Activated CD8-positive, alpha-beta memory T cell treated with anti-CD3 and anti-CD28 coated beads, Interleukin-2, amount 10 ng/mL, durations not matched to agents 7 days and 5 days (primary cell): ENCODE measurements at places on chromosomes 6 and 20. TPM values are rescaled to one million over a fixed set of nuclear protein-coding genes. Genes with fewer than 3 reads are reported as not detected.

Gene CRISP2
- total RNA-seq, result not detected

Gene SYNGAP1
- total RNA-seq, result 24.1 TPM

Gene OXT
- not detected for total RNA-seq

Gene DEK
- total RNA-seq, result 209 TPM

- no peaks in the 10 kb centered on the region for H3K27me3 ChIP-seq
- H3K36me3 ChIP-seq, result no peaks in the 10 kb centered on the region
- no peak for DNase-seq
- H3K4me3 ChIP-seq, result no peak overlapping the region
- no peak overlapping the region for H3K27ac ChIP-seq
- no peaks in the 10 kb centered on the region for H3K4me1 ChIP-seq
Observed at GRCh38 chr6:55633471-55633870, 54.5 kb upstream of the HMGCLL1 start.

GRCh38 chr20:20498076-20498861 is 130.4 kb downstream of the INSM1 start:
- DNase-seq, result no peak
- H3K36me3 ChIP-seq, result peaks cover 27% of the 10 kb centered on the region
- H3K4me1 ChIP-seq, result peaks cover 18% of the 10 kb centered on the region
- H3K4me3 ChIP-seq, result no peak overlapping the region
